ENCODE measurements at places on chromosomes 4 and X. TPM values are rescaled to one million over a fixed set of nuclear protein-coding genes. Genes with fewer than 3 reads are reported as not detected.

GRCh38 chr4:60088807-60089486 lies 1111.2 kb upstream of the ADGRL3 start:
- no peak for DNase-seq

The XKRX gene
- total RNA-seq: 0.26 TPM

GRCh38 chrX:110168585-110168984 lies 149.3 kb downstream of the AMMECR1 start:
- DNase-seq: no peak

The ABCG2 gene
- not detected for total RNA-seq

DNA sequence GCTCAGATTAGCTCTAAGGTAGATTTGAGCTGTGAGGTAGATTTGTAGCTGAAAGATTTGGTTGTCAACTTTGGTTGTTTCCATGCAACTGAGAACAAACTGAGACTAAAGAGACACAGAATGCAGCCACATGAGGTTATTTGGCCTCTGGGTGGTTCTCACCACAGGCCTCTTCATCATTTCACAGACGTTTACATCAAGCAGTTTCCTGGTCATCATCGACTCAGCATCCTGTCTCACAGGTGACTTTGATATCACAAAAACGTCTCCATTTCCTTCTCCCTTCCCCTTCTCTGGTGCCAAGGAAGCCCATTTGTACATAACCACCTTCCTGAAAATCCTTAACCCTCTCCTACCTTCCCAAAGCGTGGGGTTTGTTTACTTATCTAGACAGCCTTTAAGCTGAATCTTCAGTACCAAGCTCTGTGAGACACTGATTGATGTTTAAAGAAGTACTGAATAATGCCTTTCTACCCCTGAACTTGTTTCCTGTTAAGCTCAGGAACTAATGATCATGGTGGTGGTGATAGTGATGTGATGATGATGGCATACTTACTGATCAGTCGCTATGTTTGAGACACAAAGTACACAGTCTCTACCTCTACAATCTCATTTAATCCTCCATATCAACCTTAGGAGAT lies 81.9 kb downstream of the FAM114A1 start:
- no peak for DNase-seq

GRCh38 chr4:113276464-113277170 lies 227.2 kb downstream of the ANK2 start:
- DNase-seq: no peak

The UGT8 gene
- 0.43 TPM for total RNA-seq

The PDGFRA gene
- total RNA-seq: 0.40 TPM

GRCh38 chr4:8473198-8473919 lies 32.8 kb downstream of the TRMT44 start:
- DNase-seq: no peak

- no peak for DNase-seq
Observed at GRCh38 chr4:134132086-134132783, 69.4 kb downstream of the PABPC4L start.

The IL21 gene
- not detected for total RNA-seq

GRCh38 chr4:101114936-101115372 lies 232.4 kb downstream of the PPP3CA start:
- no peak for DNase-seq

The RTL3 gene
- total RNA-seq: 0.23 TPM

- DNase-seq: no peak
Observed at GRCh38 chr4:99264927-99265326, 25.9 kb downstream of the ADH1A start.

The ZAR1 gene
- total RNA-seq: not detected

DNA sequence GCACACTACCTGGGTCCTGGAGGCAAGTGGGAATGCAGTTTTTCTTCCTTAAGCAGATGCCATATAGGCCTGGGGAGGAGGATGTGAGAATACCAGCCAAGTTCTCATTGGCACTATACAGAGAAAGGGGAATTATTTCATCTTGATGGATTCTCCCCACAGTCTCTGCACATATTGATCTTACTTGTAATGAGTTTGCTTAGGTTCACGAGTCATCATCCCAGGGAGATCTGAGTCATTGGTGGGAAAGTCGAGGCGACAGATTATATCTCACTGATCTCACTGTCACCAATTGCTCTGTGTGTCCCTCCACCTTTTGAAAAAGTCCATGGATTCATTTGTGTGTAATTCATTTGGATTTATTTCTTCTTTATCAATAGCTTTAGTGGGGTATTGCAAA lies 156.8 kb downstream of the AR start:
- DNase-seq: no peak

DNA sequence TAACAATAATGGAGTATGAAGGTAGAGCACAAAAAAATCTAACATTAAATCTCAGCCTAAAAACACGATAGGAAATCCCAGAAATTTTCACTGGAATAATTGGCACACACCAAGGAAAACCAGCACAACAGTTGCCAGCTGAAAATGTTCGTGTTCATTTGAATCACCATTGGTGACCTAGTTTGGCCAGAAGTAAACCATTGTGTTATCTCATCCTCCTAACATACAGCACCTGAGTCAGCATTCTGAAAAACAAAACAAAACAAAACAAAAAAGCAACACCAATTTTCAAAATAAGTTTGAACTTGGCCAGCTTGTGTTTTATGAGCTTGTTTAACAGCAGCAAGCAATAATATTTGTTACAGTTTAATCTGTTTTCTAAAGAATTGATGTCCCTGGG lies 41.1 kb downstream of the UCHL1 start:
- no peak for DNase-seq

The CTSO gene
- total RNA-seq: 6.7 TPM

DNA sequence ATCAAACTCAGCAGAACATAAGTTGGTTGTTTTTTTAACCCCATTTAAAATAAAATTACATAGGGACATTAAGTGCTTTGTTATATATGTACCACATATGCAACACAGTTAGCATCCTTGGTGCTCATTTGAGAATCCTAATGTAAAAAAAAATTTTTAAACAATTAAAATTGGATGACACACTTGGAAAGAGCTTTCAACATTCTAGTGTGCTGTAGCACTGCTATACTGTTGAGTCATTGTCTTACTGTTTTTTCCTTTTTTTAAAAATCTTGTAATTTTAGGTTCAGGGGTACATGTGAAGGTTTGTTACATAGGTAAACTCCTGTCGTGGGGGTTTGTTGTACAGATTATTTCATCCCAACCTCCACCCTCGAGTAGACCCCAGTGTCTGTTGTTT lies 12.8 kb downstream of the THAP9 start:
- no peak for DNase-seq

The KLHL2 gene
- total RNA-seq: 18.9 TPM

The S100G gene
- total RNA-seq: not detected

The IGBP1 gene
- 55.2 TPM for total RNA-seq

DNA sequence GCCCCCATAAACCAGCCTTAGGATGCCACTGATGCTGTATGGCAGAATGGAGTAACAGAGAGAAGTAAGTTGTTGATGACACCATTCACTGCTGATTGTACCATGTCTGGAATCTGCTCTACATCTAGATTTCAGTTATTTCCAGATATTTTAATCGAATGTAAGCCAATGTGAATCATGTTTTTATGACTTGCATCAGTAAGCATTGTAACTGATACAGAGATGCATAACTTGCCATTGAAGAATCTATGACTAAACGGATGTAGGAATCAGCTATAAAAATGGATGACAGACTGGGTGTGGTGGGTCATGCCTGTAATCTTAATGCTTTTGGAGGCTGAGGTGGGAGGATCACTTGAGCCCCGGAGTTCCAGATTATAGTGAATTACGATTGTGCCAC lies 161.0 kb upstream of the GATB start:
- no peak for DNase-seq

The ADGRG2 gene
- total RNA-seq: not detected

GRCh38 chrX:100946299-100946927 lies 17.7 kb upstream of the XKRX start:
- DNase-seq: no peak

- DNase-seq: no peak
Observed at GRCh38 chr4:178556796-178557195, 1114.6 kb upstream of the AGA start.

DNA sequence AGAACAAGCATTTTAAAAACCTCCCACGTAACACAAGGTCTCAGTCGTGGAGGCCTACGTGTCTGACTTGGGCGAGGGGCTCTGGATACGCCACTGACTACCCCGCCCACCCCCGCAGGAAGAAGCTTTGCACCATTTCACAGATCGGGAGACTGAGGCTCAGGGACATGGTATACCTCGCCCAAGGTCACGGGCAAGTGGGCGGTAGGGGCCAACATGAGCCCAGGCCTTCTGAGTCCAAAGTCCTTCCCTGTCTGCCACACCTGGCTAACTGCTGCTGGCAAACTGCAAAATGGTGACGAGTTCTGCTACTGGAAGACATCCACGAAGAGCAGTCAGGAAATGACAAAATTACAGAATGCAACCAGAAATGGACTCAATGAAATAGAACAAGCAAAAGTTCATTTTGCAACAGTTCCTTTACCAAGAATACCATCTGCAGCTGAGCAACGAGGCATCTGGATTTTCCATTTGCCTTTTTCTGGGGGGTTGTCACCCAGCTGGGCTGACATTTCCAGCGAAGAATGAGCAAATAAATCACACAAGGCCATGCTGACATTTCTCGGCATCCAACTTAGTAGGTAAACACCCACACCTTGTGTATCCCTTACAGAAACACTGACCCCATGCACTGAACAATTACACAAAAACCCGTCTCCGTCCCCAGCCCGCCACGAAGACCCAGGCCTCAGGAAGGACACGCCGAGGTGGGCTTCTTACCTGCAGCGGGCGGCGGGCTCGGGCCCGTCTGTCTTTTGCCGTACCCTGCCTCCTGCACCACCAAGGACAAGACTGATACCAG lies 70.2 kb upstream of the AFAP1 start:
- DNase-seq: no peak

- DNase-seq: no peak
Observed at GRCh38 chrX:134734466-134734952, 76.2 kb upstream of the PLAC1 start.

DNA sequence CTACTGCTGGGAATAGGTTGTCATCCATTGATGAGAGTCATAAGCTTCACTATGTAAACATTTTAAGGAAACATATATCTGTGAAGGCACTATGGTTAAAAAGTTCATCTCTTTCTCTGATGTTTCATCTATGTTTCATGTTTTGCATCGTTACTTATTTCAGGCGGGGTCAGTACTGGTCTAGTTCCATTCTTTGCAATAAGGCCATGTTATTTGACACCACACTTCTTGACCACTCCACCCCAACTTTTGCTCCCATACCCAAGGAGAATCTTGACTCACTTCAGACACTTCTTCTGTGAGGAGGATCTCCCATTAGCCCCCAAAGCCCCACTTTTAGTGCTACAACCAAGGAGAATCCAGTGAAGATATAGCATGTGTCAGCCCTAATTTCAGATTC lies 119.4 kb downstream of the GRIA3 start:
- DNase-seq: no peak

DNA sequence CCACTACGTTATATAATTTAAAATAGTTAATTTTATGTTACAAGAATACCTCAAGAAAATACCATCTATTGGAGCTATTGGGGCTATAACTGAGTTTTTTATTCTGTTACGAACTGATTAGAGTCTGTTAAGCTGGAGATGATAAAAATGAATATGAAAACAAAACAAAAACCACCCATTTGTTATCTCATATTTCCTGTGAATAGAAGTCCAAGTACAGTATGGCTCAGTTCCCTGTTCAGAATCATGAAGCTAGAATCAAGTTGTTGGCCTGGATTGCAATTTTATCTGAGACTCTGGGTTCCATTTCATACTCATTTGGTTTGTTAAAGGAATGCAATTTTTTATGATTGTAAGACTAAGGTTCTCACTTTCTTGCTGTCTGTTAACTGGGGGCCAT lies 319.1 kb upstream of the PCDH18 start:
- no peak for DNase-seq
